ENCODE measurements at places on chromosomes 16 and 17.
A peak's percentile ranks its signal among the peaks of the same experiment; 100 is the strongest.

GRCh38 chr17:72523491-72523890 lies 402.7 kb downstream of the SOX9 start:
- no peak for DNase-seq

- no peak for DNase-seq
Observed at GRCh38 chr16:31149894-31150890, at the start of gene PRSS36. Gene PRSS36, minus strand, starts transcription at chr16:31150066. Its CDS starts 31 bp downstream, at chr16:31150035.

- no peak for DNase-seq
Observed at GRCh38 chr17:45666641-45667040, 117.5 kb upstream of the CRHR1 start.

- DNase-seq, result no peak
Observed at GRCh38 chr16:68848786-68849185, 5.5 kb downstream of the TANGO6 start.

GRCh38 chr17:79831265-79832217 lies 7.7 kb downstream of the CBX4 start:
- DNase-seq, result no peak

- peak; percentile 20 for DNase-seq
Observed at GRCh38 chr17:72030067-72030899, 90.5 kb upstream of the SOX9 start.

DNA sequence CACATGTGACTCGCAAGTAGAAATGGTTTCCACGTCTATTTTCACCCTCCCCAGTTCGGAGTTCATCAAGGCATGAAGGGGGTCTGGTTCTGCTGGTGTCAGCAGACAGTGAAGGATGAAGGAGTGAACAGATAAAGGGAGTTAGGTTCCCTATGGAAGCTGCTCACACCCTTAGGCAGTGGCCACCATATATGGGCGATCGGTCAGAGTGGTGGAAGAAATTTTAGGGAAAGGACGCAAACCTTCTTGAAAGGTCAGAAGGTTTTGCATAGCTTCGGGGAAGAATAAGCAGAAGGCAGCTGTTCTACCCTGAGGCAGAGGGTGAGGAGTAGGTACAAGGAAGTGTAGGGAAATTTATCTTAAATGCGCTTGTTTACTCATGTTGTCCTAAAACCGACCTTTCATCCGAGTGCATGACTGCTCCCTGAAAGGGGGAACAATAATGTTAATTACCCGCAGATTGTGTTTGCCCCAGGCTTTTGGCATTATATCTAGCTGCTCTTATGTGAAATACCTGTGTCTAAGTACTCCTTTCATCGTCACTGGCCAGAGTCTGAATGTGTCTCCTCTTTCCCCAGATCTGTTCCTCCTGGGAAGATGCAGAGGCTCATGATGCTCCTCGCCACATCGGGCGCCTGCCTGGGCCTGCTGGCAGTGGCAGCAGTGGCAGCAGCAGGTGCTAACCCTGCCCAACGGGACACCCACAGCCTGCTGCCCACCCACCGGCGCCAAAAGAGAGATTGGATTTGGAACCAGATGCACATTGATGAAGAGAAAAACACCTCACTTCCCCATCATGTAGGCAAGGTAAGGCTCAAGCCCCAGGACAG lies 12.5 kb downstream of the CDH5 start:
- no peak for DNase-seq

DNA sequence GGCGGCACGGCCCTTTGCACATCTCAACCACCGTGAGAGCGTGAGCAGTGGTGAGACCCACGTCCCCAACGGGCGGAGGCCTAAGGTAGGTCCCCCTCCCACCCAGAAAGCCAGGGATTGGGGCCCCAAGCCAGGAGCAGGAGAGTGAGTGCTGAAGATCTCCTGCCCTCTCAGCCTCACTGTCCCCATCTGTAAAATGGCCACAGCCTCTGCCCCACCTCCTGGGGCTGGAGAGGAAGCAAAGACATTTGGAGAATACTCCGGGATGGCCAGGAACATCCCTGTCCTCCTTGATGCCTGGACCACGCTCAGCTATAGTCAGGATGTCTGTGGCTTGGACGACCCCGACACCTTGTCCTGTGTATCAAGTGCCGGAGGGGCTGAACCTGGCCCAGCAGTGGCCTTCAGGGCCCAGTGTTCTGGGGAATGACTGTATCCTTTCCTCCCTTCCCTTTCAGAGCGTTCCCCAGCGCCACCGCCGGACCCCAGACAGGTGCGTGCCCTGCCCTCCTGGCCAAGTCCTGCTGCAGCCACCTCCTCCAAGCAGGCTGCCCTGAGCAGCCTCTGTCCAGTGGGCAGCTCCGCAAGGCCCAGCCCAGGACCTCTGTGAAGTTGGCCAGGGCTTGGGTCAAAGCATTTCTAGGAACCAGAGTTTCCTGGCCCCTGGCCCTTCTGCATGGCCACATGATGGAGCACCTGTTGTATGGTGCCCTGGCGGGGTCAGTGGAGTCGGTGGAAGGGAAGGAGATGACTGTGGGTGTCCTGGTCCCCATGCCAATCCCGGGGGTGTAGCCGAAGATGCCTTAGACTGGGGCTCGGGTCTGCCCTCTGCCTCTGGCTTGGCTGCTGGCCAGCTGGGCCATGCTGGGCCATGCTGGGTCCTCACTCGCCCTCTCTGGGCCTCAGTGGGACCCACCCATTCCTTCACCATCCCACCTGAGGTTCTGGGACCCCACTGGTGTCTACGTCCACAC lies 38.4 kb downstream of the ADCY7 start:
- DNase-seq, result no peak

DNA sequence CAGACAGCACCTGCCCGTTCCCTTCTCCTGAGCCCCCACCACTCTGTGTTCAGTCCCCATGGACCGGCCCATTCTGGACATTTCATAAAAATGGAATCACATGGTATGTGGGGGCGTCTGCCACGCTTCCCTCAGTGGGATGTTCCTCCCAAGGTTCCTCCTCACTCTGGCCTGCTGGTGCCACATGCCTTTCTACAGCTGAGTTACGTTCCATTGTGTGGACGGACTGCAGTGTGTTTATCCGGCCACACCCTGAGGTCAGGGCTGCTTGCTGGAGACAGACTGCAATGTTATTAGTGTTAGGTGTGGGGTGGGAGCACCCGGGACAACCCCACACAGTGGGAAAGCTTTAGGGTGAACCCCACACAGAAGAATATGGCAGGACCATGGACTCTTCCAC lies 5.9 kb upstream of the AATK start:
- DNase-seq, result no peak

GRCh38 chr17:27241346-27241946 lies 52.5 kb upstream of the WSB1 start:
- no peak for DNase-seq

DNA sequence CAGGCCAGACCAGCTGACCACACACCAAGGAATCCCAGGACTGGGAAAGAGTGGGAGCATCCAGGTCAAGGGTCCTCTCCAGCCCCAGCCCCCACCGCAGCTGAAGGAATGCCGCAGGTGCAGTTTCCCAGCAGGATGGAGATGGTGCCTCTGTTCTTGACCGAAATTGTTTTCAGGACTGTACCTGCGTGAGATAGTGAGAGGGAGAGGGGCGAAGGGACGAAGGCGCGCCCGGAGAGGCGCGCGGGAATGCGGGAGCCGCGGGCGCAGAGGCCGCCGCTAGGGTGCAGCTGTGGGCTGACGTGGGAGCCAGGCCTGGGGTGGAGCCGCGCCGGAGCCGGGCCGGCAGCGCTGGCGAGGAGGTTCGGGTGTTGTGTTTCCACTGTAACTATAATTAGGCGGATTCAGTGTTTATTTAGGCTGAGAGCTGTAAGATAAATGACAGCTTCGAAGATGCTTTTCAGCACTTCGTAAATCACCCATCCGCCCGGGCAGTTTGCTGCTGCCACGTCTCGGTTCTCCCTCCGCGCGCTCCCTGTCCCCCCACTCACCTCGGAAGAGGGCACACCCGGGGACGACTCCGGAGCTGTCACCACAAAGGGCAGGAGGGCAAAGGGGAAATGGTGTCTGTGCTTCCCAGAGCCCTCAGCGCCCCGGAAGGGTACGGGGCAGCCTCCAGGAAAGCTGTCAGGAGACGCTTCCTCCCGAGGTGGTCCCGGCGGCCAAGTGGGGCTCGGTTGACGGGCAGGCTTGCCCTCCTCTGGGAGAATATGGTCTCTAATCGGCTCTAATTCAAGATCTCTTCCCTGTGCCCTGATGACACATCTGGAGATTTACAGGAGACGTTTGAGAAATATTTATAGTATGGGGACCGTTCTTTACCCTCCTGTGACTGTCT lies 38.2 kb downstream of the HOXB1 start:
- no peak for DNase-seq

GRCh38 chr17:41556306-41556705 lies 15.6 kb downstream of the KRT9 start:
- DNase-seq, result no peak

DNA sequence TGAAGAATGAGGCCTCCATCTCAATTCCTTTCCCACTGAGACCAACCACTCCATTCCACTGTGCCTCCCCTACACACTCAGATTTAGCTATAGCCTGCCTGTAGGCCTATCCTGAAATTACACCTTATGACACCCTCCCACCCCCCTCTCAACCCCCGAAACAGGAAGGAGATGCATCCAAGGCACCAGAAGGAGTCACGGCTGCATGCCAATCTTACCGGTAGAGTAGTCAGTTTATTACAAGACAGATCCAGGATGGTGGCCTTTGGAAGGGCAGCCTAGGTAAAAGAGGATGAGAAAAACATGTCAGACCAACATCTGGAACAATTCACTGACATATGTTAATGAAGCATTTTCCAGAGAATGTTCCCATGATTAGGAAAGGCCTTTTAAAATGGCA lies 2.6 kb downstream of the LRRC59 start:
- no peak for DNase-seq

DNA sequence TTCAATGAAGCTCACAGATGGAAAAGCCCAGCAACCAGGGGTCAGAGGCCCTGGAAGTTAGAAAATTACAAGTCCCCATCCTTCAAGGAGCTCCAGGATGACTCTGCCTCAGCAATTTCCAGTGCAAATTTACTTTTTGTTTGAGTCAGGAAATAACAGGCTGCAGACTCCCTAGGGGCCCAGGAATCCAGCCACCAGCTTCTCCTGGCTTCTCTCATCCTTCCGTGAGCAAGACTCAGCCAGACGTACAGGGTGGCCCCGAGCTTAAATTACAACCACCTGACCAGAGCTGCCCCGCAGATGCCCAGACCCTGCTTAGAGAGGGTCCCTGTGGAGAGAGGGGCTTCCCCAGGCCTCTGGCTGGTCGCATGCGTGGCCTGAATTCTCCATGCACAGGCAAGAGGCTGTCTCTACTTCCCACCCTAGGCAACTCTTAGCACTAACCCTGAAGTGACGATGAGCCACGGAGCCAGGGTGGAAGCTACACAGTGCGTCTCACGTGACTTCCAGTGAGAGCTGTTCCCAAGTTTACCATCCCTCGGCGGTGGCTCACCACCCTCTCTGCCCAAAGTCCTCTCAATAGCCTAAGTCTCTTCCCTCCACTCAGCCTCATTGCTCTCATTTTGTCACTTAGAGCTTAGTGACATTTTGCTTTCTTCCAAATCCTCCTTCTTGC lies 27.1 kb downstream of the GPR142 start:
- DNase-seq, result no peak

DNA sequence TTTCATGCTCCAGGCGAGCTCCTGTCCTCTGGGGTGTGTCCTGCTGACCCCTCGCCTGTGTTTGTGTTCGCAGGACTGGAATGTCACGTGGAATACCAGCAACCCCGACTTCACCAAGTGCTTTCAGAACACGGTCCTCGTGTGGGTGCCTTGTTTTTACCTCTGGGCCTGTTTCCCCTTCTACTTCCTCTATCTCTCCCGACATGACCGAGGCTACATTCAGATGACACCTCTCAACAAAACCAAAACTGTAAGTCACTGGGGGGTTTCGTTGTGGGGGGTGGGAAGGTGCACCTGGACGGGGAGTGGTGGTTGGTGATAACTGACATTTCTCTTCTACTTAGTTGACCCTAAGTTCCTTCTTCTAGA lies 58.3 kb downstream of the ABCC1 start:
- DNase-seq, result no peak

GRCh38 chr17:67056746-67057490 lies 12.6 kb downstream of the CACNG1 start:
- no peak for DNase-seq

DNA sequence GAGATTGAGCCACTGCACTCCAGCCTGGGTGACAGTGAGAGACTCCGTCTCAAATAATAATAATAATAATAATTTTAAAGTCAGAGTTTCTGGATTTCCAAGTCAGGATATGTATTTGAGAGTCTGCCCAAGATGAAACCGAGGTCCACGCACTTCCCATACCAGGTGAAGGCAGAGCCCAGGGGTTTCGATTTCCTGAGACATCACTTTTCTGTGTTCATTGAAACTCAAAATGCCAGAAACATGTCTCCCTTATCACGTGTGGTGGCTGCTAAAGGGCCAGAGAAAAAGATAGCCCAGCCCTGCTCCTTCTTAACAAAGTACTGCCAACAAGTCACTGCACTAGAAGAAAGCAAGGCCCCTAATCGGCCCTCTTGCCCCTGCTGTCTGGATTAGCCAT lies 9.8 kb upstream of the RNF157 start:
- no peak for DNase-seq
